ENCODE measurements at places on chromosomes 11 and 22.

- DNase-seq, result no peak
Observed at GRCh38 chr22:19341500-19341899, 50.0 kb upstream of the CLTCL1 start.

GRCh38 chr11:16239141-16240105, 116.9 kb downstream of the SOX6 start:
- no peak for DNase-seq

- DNase-seq, result no peak
Observed at GRCh38 chr11:23010790-23011335, 150.6 kb upstream of the CCDC179 start.

GRCh38 chr11:46353698-46354097, 6.4 kb downstream of the DGKZ start:
- DNase-seq, result peak; percentile 57

DNA sequence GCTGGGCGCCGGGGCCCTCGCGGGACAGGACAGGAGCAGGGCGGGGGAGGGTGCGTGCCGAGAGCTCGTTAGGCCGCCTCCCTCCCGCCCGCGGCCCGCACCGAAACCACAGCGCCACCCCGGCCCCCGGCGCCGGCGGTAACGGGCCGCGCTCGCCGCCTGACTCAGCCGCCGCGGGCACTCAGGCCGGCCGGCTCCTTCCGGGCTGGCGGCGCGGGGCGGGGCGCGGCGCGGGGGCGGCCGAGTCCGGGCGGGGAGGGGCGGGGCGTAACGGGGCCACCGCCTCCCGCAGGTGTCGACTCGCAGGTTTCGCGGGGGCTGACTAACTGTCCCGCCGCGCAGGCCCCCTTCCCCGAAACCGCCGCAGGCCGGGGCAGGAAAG, at the start of gene AP5B1:
TSS of gene AP5B1 (minus strand) at position 207 of the 382 bp plus-strand sequence. CDS start 385 bp downstream, outside the sequence.
- peak; percentile 95 for DNase-seq

DNA sequence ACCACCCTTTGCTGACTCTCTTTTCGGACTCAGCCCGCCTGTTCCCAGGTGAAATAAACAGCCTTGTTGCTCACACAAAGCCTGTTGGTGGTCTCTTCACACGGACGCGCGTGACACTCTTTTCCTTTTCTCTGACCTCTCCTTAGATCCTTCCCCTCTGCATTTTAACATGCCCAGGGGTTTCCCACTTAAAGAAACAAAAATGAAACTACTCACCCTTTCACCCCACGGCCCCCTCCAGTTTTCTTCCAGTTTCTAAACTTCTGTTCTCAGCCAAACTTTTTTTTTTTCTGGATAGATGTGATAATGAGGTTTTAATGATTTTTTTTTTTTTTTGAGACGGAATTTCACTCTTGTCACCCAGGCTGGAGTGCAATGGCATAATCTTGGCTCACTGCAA, 32.8 kb upstream of the NUP50 start:
- no peak for DNase-seq

- DNase-seq, result no peak
Observed at GRCh38 chr11:61350803-61351202, 10.9 kb downstream of the CYB561A3 start.

DNA sequence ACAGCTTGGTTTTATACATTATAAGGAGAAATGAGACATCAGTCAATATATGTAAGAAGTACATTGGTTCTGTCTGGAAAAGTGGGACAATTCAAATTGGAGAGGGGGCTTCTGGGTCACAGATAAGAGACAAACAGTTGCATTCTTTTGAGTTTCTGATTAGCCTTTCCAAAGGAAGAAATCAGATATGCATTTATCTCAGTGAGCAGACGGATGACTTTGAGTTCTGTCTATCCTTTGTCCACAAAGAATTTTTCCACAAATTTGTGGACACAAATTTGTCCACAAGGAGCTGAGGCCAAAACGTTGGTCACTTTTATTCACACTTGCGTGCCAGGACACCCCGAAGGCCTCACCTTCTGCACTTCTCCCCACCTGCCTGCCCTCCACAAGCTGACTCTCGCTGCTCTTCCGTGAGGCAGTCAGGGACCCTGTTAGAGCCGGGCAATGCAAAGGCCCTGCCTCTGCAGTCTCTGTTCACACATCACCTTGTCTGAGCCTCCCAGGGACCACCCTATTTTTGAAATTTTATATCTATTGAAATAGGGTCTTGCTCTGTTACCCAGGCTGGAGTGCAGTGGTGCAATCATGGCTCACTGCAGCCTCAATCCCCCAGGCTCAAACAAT, 20.5 kb downstream of the IL17REL start:
- DNase-seq, result no peak

GRCh38 chr11:13114566-13115379, 105.7 kb downstream of the RASSF10 start:
- DNase-seq, result peak; percentile 40

DNA sequence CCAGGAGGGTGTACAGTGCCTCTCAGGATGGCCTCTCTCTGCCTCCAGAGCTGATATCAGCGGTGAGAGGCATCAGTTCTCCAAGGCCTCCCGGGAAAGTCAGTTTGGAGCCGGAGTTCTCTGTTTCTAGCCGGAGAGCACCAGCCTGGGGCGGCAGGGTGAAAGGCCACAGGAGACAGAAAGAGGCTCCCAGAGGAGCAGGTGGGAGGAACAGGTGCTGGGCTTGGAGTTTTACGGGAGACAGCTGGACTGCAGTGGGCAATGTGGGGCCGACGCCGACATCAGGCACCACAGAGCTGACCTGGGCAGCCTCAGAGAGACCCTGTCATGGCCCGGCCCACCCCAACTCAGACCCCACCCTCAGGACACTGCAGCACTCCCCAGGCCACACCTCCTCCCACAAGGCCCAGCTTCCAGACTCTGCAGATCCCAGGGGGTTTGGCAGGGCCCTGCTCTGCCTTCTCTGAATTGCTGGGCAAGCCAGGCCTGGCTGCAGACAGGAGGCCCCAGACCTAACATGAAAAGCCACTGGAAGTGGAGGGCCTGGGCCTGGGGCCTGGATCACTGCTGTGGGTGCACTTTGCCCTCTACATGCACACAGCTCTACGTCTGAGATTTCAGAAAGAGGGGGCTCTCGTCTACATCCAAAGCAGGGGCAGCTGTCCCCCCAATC, 885.6 kb downstream of the BRD1 start:
- peak; percentile 8 for DNase-seq

GRCh38 chr22:43035250-43035649, 20.3 kb upstream of the PACSIN2 start:
- DNase-seq, result no peak

- no peak for DNase-seq
Observed at GRCh38 chr11:34890812-34891211, 25.4 kb downstream of the APIP start.

- peak; percentile 50 for DNase-seq
Observed at GRCh38 chr22:21457023-21457787, 10.0 kb upstream of the TMEM191C start.

GRCh38 chr11:105298174-105298573, 158.6 kb upstream of the CARD18 start:
- DNase-seq, result no peak

- DNase-seq, result no peak
Observed at GRCh38 chr11:64858467-64859263, 14.2 kb upstream of the CDC42BPG start.

- peak; percentile 40 for DNase-seq
Observed at GRCh38 chr11:123616505-123617198, 37.8 kb downstream of the SCN3B start.

GRCh38 chr11:111360150-111361043, 18.7 kb downstream of the POU2AF1 start:
- DNase-seq, result no peak

- no peak for DNase-seq
Observed at GRCh38 chr11:41346042-41346441, 113.4 kb downstream of the LRRC4C start.

DNA sequence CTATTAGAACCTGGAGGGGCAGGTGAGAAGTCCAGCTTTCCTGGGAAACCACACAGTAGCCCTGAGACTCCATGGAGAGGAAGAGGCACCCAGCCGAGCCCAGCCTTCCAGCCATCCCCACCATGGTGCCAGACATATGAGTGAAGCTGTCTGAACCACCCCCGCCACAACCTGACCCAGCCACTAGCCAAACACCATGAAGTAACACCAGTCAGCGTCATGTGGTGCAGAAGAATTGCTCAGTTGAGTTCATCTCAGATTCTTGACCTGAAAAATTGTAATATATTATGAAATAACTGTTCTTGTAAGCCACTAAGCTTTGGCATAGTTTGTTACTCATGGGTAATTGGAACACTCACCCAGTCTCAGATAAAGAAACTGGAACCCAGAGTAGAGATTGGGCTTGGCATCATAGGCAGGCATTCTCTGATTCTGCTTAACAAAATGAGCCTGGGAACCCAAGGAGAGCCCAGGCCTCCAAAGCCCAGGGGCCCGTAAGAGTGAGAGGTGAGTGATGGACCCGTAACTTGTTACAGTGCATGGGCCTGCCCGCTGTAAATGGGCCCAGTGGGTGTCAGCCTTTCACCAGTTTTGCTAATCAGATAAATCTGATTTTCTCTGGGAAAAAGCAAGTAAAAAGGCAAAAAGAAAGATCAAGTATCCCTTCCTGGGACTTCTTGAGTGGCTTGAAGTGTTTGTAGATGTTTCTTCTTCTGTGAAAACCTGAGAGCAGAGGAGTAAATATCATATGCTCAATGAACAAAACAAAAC, 305.5 kb downstream of the DDX10 start:
- no peak for DNase-seq

DNA sequence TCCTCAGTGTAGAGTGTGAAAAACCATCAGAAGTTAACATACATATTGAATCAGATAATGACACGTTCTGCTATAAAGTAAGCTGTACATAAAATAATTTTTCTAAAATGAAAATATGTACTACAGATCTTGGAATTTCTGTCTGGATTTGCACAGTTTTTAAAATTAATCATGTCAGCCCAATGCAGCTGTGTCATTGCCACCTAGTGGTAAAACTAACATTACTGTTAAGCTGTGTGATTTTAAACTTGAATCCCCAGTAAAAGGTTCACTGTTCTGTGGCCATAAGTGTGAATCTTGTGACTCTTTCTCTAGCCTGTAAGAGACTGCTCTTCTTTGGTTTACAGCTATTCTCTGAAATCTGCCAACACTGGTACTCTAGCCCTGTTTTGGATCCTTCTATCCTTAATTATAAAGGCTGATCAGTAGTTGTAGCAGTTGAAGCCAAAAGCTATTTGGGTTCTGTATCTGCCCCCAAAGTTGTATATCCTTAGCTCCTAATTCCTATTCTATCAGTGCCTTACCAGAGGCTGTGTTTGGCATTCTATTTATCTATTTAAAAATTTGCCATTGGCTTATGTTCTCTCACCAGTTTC, 4.0 kb downstream of the JRKL start:
- DNase-seq, result no peak

- peak; percentile 70 for DNase-seq
Observed at GRCh38 chr22:50035976-50036724, 21.9 kb downstream of the TTLL8 start.

- DNase-seq, result no peak
Observed at GRCh38 chr22:17496841-17497240, 66.5 kb upstream of the SLC25A18 start.

- DNase-seq, result no peak
Observed at GRCh38 chr11:45204761-45205160, 58.3 kb downstream of the PRDM11 start.

DNA sequence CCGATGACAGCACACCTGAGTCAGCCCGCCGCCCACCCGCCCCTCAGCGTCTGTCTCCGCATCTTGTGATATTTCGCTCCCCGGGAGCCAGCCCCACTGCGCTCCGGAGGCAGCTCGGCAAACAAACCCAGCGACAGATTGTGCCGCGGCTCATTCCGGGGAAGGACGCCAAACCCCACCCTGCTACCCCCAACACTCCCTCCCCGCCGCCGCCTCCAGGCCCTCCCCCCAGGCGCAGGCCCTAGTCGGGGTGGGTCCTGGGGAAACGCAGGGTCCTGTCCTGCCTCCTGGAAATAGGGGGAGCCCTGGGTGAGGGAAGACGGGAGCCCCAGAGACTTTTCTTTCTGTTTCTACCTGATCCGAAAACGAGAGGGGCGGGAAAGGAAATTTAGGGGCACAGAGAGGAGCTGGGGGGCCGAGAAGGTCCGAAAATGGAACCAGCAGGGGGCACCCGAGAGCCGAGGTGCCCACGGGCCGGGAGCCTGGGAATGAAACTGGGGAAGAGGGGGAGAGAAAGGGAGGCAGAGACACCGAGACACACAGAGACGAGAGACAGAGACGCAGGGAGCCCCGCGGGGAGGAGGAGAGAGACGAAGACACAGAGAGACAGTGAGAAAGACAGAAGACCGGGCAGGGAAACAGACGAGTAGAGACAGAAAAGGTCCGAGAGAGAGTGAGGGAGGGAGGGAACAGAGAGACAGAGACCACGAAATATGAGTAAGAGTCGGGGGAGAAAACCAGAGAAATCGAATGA, 1.7 kb upstream of the RTN4RL2 start:
- DNase-seq, result peak; percentile 84

GRCh38 chr11:37072538-37073055, 474.6 kb upstream of the RAG2 start:
- no peak for DNase-seq

DNA sequence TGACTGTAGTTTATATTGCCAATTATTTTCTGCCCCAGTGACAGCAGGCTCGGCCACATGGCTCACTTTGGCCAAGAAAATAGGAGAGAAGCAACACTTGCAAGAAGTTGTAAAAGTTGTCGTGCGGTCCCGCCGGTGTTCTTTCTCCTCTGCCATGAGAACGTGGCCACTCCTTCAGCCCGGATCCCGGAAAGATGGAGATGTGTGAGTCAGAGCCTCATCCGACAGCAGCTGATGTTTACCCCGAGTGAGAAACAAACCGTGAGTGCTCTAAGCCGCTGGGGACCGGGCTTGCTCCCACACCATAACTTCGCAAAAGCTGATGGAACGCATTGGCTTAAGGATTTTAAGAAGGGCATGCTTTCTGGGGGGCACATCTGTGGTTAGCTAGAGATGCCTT, 157.0 kb downstream of the CACNA1I start:
- DNase-seq, result no peak

DNA sequence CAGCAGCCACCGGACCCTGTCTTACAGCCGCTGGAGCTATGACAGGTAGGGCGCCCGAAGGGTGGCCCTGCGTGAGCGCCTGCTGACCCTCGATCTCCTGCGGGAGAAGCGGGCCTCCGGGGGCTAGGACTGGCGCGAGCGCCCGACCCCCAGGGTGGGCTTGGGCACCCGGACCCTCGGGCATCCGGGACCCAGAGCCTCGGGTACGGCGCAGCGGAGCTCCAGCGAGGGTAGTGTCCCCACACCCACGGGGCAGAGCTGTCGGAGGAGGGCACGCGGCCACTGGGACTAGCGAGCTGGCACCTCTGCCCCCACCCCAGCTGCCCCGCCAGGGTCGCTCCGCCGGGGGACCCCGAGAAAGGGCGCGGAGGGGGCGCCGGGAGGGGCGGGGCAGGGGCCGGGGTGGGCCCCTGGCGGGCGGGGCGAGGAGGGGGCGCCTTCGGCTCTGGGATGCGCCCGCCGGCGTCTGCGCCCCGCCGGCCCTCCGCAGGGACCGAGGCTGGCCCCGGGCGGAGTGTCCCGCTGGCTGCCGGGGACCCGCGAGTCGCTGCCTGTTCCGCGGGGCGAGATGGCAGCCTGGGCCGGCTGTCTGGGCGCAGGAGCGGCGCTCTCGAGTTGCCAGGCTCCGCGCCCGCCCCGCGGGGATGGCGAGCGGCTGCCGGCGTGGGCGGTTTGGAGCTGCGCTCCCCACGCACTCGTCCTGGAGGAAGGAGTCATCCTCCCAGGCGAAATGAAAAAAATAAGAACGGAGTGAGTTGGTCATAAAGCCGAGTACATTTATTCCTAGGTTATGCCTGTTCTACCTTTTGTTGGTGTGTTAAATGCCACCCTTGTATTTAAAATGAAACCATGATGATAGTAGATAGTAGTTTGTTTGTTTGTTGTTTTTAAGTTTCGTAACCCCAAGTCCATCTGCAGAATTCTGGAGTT, 32.4 kb downstream of the EIF3F start:
- DNase-seq, result peak; percentile 89

- DNase-seq, result no peak
Observed at GRCh38 chr11:111623527-111624030, 21.3 kb downstream of the SIK2 start.

Measured in upper lobe of left lung (tissue), 6 donors.